Memory B cell (primary cell): ENCODE measurements at places on chromosomes 1 and 21.

- DNase-seq, result peak; percentile 12
These were observed 146.7 kb downstream of the HLX start for GRCh38 chr1:221025956-221026355.

GRCh38 chr1:23837908-23838307, 12.7 kb upstream of the HMGCL start:
- DNase-seq, result peak; percentile 30

- no peak for DNase-seq
These were observed 1.0 kb upstream of the FOXO6 start for GRCh38 chr1:41360074-41360785.

- DNase-seq, result no peak
These were observed 62.8 kb upstream of the USP25 start for GRCh38 chr21:15667010-15667409.

DNA sequence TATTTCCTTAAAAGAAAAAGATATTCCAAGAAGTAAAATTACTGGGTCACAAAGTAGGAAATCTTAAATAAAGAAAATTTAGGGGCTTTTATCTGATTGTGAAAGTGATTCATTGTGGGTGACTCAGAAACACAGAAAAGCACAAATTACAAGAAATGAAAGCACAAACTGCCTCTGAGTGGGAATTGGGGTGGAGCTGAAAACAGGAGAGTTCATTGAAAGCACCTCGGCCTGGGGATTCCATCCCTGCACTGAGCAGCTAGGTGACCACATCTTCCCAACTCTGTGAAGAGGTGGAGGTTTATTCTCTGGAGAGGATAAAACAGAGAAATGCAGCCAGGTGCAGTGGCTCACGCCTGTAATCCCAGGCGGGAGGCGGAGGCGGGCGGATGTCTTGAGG, 7.4 kb downstream of the GJA4 start:
- no peak for DNase-seq

GRCh38 chr1:246573491-246573890, 7.2 kb downstream of the CNST start:
- DNase-seq, result no peak

GRCh38 chr1:29719253-29719652, 482.9 kb downstream of the PTPRU start:
- no peak for DNase-seq

DNA sequence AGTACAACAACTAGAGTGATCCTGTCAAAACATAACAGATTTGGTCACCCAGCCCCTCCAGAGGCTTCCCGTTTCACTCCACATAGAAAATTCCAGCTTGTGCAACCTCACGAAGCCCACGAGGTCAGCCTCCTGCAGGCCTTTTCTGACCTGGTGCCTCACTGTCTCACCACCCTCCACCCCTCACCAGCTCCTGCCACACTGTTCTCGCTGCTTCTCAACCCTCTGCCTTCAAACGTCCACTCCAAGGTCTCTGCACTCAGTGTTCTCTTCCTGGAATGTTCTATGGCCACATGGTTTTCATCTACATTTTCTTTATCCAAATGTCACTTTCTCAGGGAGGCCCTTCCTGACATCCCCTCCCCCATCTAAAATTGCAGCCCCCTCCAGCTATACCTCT, 178.9 kb downstream of the DHRS3 start:
- no peak for DNase-seq

GRCh38 chr1:39631361-39632322, 7.8 kb downstream of the HEYL start:
- no peak for DNase-seq

DNA sequence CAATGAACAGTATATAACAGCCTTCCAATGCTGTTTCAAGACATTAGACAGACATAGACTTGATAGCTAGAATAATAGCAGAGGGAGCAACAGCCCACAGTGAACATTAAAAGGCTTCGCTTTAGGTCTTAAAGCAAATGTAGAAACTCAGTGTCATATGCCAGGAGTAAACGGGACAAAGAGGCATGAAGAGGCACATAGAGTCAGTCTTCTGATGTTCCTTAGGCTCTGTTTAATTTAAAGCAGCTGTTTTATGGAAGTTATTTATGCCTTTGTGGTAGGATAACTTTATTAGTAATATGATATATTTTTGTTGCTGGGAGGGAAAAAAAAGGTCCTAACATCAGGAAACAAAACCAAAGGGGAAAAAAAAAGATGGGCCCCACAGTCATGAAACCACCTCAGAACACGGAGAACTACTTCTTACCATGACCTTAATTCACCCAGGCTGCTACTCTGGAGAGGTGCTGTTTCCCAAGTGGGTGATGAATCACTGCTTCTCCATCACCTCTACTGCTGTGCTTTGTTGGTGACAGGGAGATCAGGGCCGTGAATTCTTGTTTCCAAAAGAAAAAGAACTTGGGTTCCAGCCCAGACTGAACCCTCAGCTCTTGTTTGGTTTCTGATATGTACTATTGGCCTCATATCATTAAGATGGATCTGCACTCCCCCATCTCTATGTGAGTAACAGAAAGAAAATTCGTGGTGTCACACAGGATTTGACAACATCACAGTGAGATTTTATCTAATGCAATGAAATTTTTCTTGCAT, 616.9 kb downstream of the KIF26B start:
- DNase-seq, result no peak

GRCh38 chr1:116835161-116835560, 74.6 kb upstream of the PTGFRN start:
- DNase-seq, result no peak

DNA sequence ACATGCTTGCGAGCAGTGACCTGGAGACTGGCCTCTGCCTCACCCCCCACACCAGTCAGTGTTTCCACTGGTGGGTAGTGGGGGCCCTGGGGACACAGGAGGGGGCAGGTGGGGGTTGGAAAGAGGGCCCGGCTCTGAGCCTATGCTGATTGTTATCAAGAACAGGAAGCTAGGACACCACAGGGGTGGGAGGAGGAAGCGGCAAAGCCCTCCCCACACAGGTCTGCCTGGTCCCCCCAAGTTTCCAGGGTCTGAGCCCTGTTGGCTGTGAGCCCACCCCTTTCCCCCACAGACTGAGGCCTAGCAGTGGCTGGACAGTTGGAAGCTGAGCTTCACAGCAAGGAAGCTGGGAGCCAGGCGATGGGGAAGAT, 1.6 kb upstream of the PTPN7 start:
- DNase-seq, result peak; percentile 45

- no peak for DNase-seq
These were observed 10.8 kb upstream of the DEGS1 start for GRCh38 chr1:224172229-224172628.

- no peak for DNase-seq
These were observed 173.4 kb downstream of the S1PR1 start for GRCh38 chr1:101410048-101410878.

DNA sequence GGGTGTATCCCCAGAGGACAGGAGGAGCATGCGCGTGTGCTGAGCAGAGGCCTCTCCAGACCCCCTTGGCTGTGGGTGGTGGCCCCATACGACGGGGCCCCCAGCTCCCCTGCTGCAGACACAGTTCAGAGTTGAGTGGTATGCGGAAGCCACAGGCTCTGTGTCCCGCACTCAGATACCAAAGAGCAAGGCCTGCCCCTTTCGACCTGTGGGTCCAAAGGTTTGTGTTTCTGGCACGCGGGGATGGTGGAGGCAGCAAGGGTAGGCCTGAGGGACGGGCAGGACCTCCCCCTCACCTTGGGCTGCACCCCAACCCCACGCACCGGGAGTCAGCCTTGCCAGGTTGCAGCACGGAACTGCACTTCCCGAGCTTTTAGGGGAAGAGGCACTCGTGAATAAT, at the start of gene KCNAB2:
Gene KCNAB2, plus strand, starts transcription at position 328 of the 400 bp plus-strand sequence. CDS start 5,649 bp downstream, outside the sequence.
- no peak for DNase-seq

DNA sequence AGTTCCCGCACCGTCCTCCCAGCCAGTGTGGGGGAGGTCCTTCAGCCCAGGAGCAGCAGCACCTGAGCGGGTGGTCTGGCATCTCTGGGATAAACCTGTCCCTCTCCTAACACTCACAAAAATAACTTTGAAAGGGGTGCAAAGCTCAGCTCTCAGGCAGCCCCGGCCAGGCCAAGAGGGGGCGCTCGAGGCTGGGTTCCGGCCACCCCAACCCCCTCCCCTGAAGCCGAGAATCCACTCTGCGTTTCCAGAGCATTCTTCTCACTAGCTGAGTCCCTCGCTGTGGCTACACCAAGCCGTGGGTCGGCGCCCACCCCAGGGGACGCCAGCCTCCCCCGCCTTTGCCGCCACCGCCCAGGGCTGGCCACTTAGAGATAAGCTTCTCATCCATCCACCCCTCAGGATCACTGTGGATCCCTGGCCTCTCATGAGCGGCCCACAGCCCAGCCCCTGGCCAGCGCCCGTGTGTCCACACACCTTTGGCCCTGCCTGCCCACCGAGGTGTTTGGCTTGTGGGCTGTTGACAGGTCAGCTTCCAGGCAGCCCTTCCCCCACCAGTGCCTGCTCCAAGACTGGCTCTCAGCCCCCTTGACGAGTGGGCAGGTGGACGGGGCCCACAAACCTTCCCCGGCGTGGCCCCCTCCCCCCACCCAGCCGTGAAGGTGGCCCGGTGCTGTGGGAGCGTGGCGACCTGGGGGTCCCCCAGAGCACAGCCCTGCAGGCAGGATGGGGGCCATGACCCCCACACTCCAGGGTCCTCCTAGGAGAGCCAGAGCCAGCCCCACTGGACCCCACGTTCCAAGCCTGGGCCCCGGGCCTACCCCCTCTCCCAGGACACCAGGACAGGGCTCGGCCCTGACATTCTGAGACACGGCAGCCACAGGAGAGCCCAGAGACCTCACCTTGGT, 1.9 kb downstream of the FTCD start:
- no peak for DNase-seq

- peak; percentile 77 for DNase-seq
These were observed 46.7 kb upstream of the PCBP3 start for GRCh38 chr21:45596704-45597318.

GRCh38 chr21:31136891-31137290, 98.6 kb upstream of the KRTAP19-8 start:
- DNase-seq, result no peak

DNA sequence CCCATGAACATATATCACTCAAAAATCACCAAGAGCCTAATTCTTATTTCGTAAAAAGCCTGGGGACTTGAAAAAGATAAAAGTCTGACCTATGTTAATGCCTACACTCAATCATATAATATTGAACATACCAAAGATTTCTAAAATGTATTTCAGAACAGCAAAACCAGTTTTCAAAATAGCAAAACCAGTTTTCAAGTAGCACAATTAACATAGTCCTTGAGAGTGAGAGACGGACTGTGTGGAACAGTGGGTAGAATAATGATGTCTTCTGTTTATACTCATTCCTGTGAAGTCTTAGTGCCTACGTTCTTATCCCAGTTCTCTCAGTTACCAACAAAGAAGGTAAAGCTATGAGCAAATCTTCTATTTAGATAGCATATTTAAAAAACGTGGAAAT, 22.3 kb upstream of the RGS2 start:
- no peak for DNase-seq

DNA sequence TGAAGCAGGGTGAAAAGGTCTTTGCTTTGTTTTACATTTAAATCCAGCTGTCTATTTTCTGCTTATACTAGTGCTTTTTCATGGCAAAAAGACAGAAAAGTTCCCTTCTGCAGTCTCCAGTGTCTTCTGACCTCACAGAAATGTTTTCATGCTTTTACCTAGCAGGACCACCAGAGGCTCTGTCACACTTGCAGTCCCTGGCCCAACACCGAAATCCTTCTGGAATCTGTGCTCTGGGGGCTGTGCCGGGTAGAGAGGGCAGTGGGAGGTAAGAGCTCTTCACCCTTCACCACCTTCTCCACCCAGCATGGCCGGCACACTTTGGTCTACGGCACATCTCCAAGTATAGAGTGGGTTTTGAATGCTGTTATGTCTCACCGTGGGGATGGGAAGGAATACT, 20.8 kb downstream of the GNAT2 start:
- no peak for DNase-seq
